Glutamatergic neuron (in vitro differentiated cells): ENCODE measurements at places on chromosomes 5 and 9. TPM values are rescaled to one million over a fixed set of nuclear protein-coding genes. Genes with fewer than 3 reads are reported as not detected.

CDH6 gene
- total RNA-seq: 178 TPM

SPTAN1 gene
- 750 TPM for total RNA-seq

PKN3 gene
- total RNA-seq: 4.3 TPM

C9orf85 gene
- 11.1 TPM for total RNA-seq

ZNF483 gene
- 6.5 TPM for total RNA-seq

CDX1 gene
- total RNA-seq: not detected

FAT2 gene
- 0.02 TPM for total RNA-seq

ADCY2 gene
- 3.8 TPM for total RNA-seq

DNA sequence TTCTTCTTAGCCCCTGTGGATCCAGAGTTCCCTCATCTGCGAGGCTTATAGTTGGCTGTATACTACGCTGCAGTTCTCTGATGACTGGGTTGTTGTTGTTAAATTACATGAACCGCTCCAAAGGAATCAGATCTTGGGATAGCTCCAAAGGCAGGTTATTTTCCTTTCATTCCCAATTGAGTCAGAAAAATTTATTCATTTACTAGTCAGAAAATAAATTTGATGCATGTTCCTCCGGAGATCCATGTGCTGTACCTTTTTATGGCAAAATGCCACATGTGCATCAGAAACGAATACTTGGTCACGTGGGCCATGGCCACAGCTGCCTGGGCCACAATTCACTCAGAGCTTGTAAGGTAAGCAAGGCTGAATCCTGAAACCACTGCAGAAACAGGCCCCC, 304.0 kb downstream of the NR2F1-AS1 start:
- DNase-seq: no peak

DNA sequence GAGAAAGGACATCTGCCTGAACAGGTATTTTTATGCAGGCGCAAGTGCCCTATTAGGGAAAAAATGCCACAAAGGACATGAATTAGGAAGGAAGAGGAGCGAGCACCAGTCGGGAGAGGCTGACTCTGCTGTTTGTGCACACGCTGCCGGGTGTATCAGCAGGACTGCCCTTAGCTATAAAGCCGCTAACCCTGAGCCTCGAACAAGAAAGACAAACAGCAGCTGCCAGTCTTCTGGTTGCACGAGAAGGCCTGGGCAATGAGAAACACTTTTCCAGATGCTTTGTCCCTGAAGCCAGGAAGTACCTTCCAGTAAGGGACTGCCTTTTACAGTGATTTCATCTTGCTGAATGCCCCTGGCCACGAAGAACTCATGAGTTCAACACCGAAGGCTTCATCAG, 12.6 kb downstream of the QSOX2 start:
- no peak for DNase-seq

DNA sequence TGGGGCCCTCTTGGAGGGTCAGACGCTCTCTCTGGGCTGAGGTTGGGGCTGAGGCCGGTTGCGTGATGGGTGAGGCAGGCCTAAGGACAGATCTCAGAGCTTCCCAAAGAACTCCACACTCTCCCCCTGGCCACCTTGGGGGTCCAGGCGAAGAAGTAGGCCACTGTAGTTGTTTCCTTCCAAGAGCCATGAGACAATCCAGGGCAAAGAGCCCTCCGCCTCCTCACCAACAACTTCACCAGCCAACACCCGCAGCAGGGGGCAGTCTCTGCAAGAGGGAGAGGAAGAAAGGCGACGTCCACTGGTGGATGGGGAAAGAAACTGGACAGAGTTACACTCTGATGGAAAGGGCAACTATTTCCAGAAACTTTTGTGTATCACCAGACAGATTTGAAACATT, 10.7 kb downstream of the SLC35A4 start:
- DNase-seq: no peak

GRCh38 chr5:53890490-53890889, 330.1 kb downstream of the NDUFS4 start:
- DNase-seq: no peak

DNA sequence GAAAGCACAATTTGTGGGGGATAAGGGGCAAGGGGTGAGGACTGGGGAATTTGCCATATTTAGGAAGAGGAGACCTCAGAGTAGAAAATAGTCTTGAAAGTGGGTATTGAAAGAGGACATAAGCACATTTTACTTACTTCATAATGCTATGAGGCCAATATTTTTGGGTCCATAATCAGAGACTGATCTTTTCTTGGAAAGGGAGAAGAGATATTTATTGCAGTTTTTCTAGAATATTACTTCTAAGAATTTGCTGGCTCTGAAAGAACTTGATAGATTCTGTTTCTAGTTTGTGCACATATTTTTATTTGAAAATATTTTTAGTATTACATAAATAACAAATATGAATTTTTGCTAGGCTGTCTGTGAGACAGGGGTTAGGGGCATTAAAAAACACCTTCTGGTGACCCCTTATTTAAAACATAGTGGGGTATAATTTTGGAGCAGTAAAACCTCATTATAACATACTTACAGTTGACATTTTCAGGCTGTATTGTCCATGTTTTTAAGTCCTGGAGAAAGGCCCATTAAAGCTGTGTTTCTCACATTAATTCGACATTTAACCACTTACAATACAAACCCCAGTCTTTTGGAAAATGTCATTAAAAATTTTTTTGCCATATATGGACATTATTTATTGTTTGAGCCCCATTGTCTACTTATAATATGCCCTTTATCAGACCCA, 118.9 kb upstream of the NFIB start:
- no peak for DNase-seq

DNA sequence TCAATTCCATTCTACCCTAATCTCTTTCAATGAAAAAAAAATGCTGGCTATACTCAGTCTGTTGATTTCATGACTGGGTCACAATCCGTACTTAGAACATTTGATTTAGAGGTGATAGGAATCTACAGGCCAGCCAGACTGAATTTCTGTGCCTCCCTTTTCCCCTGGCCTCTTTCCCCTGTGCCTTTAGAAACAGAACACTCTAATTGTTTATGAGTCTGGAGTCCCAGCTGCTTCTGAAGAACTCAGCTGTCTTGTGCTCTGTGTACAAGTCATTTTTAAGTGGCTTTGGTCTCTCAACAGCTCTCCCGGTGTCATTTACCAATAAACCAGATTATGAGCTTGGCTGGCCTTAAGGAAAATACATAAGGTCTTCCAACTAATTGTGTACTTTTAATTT, 94.1 kb upstream of the ITGA2 start:
- DNase-seq: no peak

GRCh38 chr9:134634176-134634575, 7.4 kb upstream of the COL5A1 start:
- DNase-seq: peak; percentile 9

DNA sequence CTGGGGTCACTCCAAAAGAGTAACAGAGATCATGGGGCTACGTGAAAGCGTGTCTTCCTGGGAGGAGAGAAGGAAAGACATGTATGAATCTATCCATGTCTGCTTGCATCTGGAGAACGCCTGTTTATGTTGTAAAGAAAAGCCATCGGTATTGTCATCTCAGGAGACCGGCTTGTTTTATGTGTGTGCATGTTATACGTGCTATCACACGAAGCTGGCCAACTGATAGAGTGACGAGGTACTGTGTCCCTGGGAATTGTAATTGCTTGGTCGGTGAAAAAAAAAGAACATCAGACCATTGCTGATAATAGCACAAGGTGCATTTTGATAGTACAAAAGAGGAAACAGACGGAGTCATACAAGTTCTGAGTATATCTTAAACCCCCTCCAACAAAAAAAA, 370 bp upstream of the CDH6 start:
- DNase-seq: no peak

- no peak for DNase-seq
These were observed 75.5 kb downstream of the EPB41L4B start for GRCh38 chr9:109245310-109245897.

DNA sequence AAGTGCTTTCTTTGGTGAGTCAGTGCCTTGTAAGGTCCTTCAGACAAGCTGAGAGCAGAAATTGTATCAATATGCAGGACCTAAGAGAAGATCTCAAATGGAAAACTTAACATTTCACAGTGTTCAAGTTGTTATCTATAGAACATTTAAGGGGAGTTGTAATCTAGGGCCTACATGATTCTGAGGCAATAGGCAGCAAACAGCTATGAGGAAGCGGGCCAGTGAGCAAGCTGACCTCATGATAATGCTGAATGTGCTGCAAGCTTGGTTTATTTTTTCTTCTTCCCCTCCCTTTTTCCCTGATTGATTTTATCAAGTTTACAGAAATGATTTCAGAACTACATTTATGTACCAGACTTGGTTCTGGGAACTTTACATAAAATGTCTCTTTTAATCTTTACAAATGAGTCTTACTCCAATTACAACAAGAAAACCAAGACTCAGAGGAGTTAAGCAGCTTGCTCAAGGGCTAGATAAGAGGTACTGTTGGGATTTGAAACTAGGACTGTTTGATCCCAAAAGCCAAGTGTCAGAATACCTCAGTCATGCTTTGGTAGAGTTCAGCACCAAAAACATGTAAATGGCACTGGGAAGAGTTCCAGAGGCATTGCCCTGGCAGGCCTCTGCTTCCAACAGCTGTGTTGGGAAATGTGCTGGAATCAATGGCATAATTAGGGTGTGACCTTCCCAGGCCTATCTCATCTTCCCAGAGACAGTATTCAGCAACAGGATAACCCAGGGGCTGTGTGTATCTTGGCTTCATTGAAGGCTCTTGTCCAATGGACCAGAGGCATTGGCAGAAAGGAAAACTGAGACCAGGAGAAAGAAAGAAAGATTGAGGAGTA, 130.1 kb downstream of the LRRC70 start:
- no peak for DNase-seq

- DNase-seq: no peak
These were observed 576 bp downstream of the MAP1B start for GRCh38 chr5:72107901-72108201.

DNA sequence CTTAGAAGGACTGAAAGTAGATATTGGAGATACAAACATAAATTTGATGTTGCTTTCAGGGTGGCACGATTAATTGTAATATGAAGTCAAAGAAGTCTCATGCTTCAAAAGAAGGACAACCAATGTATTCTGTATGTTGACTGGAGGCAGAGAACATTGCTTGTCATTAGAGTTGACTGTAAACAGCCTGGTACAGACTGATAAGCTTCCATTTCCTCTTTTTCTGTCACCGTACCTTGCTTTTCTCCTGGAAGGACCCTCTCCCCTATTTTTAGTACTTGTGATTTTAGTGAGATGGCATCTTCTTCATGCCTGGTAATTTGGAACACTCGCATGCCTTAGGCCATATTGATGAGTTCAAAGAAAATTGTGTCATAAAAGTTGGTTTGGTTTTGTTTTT, 809.4 kb downstream of the PRELID2 start:
- no peak for DNase-seq

- no peak for DNase-seq
These were observed 137.6 kb upstream of the ZNF618 start for GRCh38 chr9:113738496-113738892.

- DNase-seq: no peak
These were observed 22.0 kb upstream of the SPINK1 start for GRCh38 chr5:147853372-147853987.

DNA sequence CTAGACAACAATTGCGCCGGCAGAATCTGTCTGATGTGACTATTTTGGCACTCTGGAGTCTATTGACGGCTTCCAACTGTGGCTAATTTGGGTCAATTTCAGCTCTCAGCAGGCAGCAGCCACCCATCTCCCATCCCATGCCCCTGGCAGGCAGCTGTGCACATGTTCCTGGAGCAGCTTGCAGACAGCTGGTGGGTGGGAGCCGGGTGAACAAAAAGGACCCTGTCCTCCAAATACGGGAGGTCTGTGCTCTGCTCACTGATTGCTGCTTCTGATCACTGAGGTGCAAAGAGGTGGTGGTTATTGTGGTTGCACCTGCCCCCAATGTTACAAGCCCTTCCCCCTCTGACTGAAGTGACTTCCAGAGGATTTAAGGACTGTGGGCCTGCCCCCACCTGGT, 45.0 kb upstream of the N4BP3 start:
- DNase-seq: peak; percentile 75

DNA sequence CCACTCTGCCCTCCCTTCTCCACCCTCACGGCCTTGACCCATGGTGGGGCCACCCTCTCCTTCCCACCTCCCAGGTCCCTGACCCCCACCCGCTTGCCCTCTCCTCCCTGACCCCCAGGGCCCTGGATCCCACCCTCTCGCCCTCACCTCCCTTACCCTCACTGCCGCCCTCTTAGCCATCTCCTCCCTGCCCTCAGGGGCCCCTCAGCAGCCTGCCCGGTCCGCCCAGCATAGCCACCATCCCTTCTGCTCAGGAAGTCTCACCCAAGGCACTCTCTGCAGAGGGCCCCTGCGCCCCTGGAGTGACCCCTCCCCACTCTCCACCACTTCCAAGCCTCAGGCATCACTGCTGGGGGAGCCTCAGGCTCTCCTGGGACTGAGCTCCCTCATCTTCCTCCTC, 66.3 kb downstream of the MRPL36 start:
- no peak for DNase-seq

- no peak for DNase-seq
These were observed 295.8 kb downstream of the DMRTA1 start for GRCh38 chr9:22742401-22742800.
